ENCODE measurements at places on chromosomes 5 and 9.

GRCh38 chr9:26768145-26768544 lies 124.5 kb downstream of the CAAP1 start:
- no peak for DNase-seq

DNA sequence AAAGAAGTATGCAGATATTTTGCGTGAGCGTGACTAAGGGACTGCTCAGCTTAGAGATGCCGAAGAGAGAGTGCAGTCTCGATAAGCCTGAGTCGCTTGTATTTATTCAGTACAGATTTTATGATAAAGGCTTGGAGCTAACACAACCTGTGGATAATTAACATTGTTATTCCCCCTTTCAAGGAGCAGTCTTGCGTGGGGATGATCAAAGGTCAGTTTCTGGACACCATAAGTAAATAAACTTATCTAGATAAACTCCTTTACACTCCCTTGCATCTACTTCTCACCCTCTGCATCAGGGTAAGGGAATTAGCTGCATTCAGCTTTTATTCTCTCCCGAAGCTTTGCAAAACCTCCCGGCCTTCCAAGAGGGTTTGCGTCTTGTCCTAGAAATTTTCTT lies 357.8 kb upstream of the ST8SIA4 start:
- no peak for DNase-seq

DNA sequence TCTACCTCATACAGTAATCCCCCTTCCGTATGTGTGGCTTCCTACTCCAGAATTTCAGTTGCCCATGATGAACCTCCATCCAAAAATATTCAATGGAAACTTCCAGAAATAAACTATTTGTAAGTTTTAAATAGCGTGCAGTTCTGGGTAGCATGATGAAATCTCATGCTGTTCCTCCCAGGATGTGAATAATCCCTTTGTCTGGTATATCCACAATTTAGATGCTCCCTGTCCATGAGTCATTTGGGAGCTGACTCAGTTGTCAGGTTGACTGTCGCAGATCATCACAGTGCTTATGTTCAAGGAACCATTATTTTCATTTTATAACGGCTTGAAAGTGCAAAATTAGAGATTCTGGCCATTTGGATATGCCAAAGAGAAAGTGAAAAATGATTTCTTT lies 290.1 kb upstream of the CDH9 start:
- peak; percentile 60 for DNase-seq

- no peak for DNase-seq
Measured at GRCh38 chr5:113357696-113358476, 76.9 kb downstream of the TSSK1B start.

DNA sequence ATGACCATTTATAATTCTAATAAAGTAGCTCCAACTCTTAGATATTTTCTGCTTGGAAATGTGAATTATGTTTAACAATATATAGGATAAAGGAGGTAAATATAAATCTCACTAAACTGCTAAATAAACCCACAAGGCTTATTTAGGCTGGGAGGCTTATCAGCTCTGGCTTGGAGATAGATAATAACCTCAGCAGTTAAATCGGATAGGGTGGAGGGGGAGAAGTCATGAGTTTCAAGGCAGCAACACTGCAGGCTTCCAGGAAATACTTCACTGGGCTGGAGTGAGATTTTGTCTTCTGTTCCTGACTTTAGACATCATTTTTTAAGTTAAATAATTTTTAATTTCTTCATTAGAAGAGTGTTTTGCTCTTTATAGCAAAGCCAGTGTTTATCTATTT lies 80.0 kb upstream of the ITGA2 start:
- no peak for DNase-seq

- no peak for DNase-seq
Measured at GRCh38 chr9:89919171-89919681, 314.4 kb downstream of the GADD45G start.

DNA sequence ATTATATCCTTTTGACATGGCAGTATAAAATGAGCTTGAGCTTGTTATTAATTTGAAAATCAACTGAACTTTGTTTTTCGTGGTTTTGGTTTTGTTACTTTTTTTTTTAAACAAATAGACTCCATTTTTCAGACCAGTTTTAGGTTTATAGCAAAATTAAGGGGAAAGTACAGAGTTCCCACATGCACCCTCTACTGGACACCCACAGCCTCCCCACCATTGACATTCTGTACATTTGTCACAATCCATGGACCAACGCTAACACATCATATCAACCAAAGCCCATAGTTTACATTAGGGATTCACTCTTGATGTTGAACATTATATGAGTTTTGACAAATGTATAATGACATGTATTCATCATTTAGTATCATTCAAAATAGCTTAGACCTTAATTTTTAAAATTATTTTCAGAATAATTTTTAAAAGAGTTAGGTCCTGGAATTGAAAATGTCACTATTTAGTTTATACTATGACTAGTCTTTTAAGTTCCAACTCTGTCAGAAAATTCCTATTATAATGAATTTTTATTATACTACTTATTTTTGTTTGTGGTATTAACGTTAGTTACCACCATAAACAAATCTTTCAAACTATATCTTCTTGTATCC lies 35.3 kb upstream of the JMY start:
- no peak for DNase-seq
